ENCODE measurements at places on chromosomes 7 and 10.

DNA sequence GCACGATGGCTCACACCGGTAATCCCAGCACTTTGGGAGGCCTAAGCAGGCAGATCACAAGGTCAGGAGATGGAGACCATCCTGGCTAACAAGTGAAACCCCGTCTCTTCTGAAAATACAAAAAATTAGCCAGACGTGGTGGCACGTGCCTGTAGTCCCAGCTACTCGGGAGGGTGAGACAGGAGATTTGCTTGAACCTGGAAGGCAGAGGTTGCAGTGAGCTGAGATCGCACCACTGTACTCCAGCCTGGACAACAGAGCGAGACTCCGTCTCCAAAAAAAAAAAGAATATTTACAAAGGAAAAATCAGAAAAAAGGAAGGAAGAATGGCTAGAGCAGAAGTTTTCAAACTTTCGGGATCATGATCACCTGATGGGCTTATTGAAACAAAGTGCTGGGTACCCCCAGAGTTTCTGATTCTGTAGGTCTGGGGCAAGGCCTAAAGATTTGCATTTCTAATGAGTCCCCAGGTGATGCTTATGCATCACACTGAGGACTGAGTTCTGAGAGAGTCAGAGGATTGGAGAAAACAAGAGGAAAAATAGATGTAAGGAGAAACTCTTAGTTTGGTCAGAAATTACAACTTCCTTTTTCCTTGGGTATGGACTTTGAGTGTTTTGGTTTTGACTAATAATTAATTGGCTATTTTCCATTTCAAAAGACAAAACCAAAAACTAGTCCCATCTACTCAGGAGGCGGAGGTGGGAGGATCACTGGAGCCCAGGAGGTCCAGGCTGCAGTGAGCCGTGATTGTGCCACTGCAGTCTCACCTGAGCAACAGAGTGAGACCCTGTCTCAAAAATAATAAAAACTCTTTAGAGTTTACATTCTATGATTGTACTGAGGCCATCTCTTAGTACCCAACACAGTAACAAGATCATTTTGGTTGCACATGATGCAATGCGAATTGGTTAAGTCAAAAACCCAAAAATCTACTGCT, 14.4 kb downstream of the MARCHF5 start:
- no peaks in the 10 kb centered on the region for H3K27me3 ChIP-seq
- no peak overlapping the region for H3K27ac ChIP-seq
- no peak overlapping the region for H3K4me3 ChIP-seq
- no peak for DNase-seq
- H3K36me3 ChIP-seq: no peaks in the 10 kb centered on the region

- peak overlapping the region; percentile 4 for H3K4me3 ChIP-seq
- DNase-seq: no peak
- H3K36me3 ChIP-seq: no peaks in the 10 kb centered on the region
Observed at GRCh38 chr7:150784954-150785353, 15.2 kb downstream of the TMEM176B start.

DNA sequence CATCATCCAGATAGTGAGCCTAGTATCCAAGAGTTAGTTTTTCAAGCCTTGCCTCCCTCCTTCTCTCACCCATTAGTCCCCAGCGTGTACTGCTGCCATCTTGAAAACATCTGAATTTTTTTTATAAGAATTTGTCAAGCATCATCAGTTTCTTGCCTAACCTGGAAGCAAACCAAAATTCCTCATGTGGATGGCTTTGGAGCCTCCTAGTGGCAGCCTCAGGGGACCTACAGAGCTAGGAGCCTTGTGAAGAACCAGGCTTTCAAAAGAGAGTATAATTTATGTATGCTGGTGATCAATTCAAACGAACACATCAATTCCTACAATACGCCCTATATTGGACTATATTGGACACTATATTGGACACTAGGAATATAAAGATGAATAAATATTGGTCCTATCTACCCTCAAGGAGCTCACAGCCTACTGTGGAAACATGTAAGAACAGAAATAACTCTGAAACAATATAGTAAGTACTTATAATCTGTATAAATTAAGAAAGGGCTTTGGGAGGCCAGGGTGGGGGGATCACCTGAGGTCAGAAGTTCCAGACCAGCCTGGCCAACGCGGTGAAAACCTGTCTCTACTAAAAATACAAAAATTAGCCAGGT, 63.4 kb downstream of the HPSE2 start:
- no peaks in the 10 kb centered on the region for H3K4me1 ChIP-seq
- H3K27me3 ChIP-seq: no peaks in the 10 kb centered on the region

GRCh38 chr7:70571961-70572360, 560.0 kb upstream of the GALNT17 start:
- H3K4me3 ChIP-seq: no peak overlapping the region
- no peaks in the 10 kb centered on the region for H3K36me3 ChIP-seq
- H3K27me3 ChIP-seq: no peaks in the 10 kb centered on the region
- no peak for DNase-seq
- peak overlapping the region; percentile 84 for H3K27ac ChIP-seq

DNA sequence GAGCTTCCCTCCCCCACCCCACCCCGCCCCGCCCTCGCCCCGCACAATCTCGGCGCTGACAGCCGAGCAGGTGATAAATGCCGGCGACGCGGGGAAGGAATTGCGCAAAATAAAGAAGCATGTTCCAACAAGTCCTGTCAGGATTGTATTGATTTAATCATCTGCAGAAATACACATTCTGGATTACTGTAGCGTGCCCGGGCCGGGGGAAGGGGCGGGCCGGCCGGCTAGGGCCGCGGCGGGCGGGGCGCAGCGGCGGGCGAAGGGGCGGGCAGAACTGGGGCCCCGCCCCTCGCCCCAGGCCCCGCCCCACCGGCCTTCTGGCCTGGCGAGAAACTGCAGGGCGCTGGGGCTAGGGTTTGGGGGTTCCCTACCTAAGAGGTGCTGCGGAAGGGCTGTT, 88.9 kb upstream of the PAX2 start:
- H3K27me3 ChIP-seq: peaks cover 41% of the 10 kb centered on the region
- H3K36me3 ChIP-seq: no peaks in the 10 kb centered on the region
- no peak for DNase-seq

Data from liver (tissue), 10 donors.